Esophagus squamous epithelium (tissue), 5 donors: ENCODE measurements at places on chromosomes 5 and 9.

DNA sequence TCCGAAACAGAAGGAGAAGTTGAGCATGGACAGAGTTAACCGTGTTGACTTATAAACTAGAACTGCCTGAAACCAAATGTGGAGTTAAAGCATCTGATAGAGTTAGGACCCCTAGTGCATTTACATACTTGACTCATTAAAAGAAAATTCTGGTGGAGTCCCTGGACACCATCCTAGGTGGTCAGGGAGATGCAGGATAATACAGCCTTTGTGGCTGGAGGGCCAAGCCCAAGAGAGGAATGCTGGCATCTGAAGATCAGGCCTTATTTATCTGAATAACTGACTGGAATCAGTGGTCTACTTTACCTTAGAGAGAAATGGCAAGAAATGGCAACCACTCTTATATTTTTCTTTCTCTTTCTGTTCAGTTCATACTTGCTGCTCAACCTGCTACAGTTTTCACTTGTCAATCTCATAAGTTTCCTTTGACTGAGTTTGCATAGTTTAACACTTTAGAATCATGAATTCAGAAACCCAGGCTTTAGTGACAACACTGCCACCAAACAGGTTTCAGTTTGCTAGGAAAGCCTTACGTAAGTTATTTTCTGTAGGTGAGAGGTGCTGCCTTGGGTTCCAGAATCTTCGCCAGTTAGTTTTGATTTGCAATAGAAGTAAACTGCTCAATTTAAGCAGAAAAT is 10.2 kb downstream of the CMYA5 start:
- DNase-seq: no peak

DNA sequence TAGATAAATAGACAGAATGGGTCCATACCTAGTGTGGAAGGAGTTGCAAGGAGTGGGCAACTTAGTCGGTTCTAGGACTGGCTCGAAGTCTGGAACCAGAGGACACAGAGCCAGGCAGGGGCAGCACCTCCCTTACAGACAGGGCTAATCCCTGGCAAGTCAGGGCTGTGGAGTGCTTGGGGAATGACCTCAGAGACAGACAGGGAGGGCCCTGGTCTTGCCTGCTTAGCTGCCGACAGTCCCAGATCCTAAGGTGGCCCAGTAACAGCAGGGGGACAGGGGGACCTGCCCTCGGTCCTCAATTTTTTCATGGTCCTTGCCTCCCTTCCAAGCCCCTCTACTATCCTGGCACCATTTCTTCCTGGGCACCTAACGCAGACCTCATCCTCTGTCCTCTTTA is 222.4 kb upstream of the TNC start:
- no peak for DNase-seq

DNA sequence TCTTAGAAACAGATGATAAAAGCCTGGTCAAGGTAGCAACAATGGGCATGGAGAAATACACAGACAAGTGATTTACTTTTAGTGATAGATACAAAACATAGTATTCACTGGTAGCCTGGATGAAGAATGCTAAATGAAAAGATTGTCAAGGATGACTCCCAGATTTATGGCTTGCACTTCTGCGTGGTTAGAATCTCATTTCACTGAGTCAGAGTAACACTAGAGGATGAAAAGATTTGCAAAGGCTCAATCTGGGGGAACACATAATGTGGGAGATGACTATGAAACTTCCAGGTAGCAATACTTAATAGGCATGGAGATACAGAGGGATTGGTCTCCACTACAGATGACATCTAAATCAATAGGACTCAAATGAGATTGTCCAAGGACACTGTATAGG is 38.4 kb downstream of the AGTPBP1 start:
- no peak for DNase-seq

- no peak for DNase-seq
Observed at GRCh38 chr5:54187694-54188093, 122.7 kb downstream of the ARL15 start.

- no peak for DNase-seq
Observed at GRCh38 chr9:83056911-83057310, 6.0 kb downstream of the RASEF start.

DNA sequence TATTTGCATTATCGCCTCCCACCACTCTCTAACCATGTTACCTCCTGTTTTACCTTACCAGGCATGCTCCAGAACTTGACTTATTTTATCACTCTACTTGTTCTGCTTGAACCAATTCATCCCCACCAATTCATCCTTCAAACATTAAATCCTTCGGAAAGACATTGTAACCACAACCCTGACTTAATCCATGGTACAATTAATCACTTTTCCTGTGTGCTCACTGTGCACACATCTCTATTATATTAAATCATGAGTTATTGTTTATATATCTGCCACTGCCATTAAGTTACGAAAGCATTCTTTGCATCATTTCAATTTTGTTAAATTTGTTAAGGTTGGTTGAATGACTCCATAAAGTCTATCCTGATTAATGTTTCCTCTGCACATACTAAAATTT is 7.4 kb upstream of the C5orf46 start:
- DNase-seq: no peak

- DNase-seq: no peak
Observed at GRCh38 chr9:109286981-109287380, 33.9 kb downstream of the EPB41L4B start.

DNA sequence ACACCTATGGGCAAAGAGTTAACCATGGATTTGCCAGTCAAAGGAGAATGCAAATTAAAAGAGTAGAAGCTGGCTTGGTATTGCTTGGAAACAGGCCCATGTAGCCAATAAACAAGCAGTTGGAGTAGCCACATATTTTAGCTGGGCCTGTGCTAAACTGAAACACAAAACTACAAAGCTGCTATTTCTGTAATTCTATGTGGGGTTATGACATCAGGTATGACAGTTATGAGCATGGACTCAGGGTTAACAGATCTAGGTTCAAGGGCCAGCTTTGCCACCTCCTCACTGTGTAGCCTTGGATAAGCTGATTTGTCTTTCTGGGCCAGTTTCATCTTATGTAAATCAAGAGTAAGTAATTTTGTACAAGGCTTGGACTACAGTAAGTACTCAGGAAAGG is 142.7 kb downstream of the PIP5K1B start:
- no peak for DNase-seq

DNA sequence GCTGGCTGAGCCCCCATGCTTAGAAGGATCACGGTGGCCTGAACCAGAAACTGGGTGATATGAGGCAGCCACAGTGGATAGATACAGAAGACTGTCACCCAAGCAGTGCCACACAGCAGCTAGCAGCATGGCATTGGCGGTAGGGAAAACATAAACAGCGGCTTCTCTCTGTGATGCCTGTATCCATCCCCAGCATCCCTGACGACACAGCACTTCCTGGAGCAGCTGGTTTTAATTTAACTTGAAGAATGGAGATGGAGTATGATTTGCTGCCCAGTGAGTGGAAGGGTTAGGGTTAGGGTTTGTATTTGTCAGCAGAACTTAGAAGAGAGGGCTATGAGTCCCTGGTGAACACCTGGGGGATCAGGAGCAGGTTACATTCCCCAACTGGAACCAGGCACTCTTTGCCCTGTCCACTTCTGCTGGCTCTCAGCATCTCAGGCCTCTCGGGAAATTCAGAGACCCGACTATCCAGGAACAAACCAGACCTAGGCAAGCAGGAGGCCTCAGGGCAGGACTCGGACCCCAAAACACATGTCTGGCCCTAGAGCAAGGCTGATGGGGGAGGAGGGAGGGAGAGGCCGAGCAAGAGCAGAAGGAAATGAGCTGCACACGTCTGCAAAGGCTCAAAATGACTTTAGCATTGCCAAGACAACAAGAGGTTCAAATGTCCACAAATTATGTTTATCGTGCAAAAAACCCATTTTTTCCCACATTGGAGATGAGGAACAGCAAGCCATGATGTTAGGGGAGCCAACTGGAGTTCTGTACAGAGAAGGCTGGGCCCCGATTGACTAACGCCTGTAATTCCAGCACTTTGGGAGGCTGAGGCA is 6.5 kb upstream of the GGTA1 start:
- DNase-seq: no peak

DNA sequence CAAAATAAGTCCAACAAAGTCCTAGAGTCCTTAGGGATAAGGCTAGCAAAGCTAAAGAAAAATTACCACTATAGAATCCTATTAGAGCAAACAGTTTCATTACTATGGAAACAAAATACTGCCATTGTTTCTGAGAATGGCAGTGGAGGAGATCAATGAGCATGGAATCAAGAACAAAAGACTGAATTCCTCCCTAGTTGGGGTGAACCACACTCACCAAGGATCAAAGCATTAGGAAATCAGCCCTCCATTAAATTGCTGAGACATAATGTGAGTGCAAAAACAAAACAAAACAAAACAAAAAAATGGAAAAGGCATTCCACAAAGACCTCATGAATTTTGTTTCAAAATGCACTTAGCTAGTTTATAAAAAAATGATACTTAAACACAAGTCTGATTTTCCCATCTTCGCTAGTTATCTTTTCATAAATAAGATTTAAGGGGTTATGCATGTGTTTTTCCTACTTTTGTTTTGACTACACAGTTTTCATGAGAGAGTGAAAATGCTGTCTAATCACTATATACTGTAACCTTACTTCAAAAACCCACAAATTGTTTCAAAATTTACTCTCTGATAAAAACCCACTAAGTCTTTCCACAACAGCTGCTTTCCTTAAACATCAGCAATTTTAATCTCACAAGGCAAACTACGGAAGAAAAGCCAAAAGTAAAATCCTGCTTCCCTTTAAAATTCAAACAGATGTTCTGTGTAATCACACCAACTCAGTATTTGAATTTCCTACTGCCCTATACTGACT is 9.7 kb downstream of the SERINC5 start:
- DNase-seq: no peak

GRCh38 chr5:96789794-96790330 is 17.9 kb downstream of the ERAP1 start:
- DNase-seq: no peak

- DNase-seq: no peak
Observed at GRCh38 chr5:74761241-74761640, 5.7 kb downstream of the GFM2 start.

DNA sequence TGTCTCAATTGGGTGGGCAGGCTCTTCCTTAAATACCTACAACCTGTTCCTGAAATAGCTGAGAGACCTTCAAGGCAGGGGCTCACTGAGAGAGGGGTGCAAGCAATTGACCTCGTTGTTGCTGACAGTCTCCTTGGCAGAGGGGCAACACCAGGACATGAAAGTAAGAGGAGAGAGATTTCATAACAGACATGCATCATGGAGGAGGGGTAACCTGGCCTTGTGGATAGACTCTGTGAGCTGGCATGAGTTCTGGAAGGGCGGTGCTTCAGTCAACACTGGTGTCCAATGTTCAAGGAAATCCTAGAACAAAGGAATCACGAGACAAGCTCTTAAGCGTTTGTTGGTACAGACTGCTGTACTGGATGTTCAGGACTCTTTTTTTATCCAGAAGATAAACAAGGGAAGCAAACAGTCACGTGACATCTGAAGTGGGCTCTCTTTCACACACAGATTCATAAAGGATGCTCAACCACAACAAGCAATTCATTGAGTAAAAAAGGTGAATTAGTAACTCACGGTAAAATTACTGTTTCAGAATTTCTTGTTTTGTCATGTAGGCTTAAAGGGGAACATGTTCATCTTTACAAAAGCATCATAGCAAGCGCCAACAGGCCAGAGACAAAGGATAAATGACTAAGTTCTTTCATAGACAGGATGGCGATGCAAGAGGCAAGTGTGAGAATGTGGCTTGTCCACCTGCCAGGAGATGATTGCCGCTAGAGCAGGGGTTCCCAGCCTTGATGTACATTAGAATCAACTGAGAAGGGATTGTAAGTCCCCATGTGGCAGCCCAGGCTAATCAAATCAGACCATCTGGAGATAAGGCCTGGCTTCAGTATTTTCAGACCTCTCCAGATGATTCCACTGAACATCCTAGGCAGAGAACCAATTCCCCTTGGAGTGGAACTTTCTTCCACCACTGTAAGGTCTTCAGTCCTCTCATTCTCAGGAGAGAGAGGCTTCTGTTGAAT is 20.7 kb downstream of the ANKRA2 start:
- no peak for DNase-seq

DNA sequence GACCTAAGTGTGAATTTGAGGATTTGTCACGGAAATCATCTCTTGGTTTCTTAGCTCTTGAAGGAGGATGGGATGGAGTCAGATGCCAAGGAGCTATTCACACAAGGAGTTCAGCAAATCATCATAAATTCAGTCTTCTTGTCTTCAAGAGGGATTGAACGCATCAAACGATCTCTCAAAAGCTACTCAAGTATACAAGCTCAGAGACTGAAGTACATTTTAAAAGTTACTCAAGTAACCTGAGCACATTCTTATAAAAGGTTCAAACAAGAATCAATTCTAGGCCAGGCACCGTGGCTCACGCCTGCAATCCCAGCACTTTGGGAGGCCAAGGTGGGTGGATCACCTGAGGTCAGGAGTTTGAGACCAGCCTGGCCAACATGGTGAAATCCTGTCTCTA is 21.1 kb upstream of the GOLPH3 start:
- DNase-seq: no peak

- DNase-seq: no peak
Observed at GRCh38 chr5:592158-592557, 20.0 kb upstream of the CEP72 start.

GRCh38 chr5:181200816-181201215 is 4.2 kb downstream of the TRIM7 start:
- no peak for DNase-seq

DNA sequence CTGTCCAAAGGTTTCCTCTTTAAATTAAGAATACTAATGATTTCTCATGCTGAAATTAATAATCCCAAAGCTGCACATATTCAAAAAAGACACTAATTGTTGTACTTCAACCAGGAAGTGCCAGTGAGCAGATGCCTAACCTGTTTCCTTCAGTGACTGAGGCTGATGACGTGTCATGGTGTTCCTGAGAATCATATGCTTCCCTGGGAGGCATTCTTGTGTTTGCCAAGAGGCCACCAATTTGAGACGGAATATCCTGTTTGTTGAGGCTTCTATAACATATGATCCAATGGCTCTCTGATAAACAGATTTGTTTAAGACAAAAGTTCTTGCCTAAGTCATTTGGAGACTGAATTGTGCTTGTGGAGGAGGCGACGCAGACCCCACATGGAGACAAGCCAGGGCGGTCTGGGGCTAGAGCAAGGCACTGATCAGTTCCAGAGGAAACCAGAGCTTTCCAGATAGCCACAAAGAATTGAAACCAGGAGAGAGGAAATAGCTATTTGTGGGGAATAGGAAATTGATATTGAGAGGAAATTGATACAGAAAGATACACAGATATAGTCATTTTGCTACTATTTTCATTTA is 66.4 kb upstream of the ZNF608 start:
- no peak for DNase-seq

- DNase-seq: no peak
Observed at GRCh38 chr5:95857185-95857945, 34.8 kb upstream of the GLRX start.

- no peak for DNase-seq
Observed at GRCh38 chr5:168188182-168188581, 103.3 kb upstream of the WWC1 start.

- no peak for DNase-seq
Observed at GRCh38 chr9:131867611-131868192, 127.8 kb upstream of the RAPGEF1 start.
